Activated CD4-positive, CD25-positive, alpha-beta regulatory T cell (primary cell): ENCODE measurements at places on chromosomes 2 and 18.

- DNase-seq: no peak
These were observed 3.4 kb upstream of the CKAP2L start for GRCh38 chr2:112767693-112768330.

- DNase-seq: no peak
These were observed 17.9 kb downstream of the DYSF start for GRCh38 chr2:71471276-71471675.

- DNase-seq: no peak
These were observed 343.0 kb downstream of the ERBB4 start for GRCh38 chr2:212195626-212196025.

DNA sequence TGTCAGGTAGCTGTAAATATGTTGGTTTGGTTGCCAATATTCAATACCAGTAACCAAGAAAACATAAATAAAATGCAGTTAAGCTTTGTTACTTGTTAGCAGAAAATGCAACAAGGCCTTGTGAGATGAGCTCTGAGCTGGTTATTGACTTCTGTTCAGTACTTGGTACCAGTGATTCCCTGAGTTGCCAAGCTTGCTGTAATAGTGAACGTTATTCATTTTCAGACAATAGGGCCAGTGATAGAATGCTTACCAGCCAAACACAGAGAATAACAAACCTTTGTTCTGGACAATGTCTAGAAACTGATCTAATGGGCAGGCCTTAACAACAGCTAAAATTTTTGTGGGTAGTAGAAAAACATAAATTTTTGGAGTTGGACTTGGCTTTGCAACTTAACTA, 29.5 kb downstream of the RASGRP3 start:
- DNase-seq: no peak

DNA sequence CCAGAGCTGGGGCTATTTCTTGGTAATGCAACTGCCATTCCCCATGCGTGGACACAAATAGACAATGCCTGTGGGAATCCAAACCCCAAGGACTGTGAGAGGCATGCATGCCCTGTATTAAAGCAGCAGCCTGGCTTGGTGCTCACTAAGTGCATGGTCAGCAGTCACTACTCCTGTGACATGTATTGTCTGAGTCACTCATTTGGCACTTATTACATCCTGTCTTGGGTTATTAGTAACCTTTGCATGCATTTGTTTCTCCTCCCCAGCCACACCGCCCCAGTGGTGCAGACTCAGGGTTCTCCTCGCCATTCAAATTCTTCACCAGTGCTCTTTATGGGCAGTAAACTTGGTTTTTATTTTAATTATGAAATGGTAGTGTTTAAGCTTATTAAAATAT, 30.2 kb downstream of the PRKCE start:
- DNase-seq: no peak

DNA sequence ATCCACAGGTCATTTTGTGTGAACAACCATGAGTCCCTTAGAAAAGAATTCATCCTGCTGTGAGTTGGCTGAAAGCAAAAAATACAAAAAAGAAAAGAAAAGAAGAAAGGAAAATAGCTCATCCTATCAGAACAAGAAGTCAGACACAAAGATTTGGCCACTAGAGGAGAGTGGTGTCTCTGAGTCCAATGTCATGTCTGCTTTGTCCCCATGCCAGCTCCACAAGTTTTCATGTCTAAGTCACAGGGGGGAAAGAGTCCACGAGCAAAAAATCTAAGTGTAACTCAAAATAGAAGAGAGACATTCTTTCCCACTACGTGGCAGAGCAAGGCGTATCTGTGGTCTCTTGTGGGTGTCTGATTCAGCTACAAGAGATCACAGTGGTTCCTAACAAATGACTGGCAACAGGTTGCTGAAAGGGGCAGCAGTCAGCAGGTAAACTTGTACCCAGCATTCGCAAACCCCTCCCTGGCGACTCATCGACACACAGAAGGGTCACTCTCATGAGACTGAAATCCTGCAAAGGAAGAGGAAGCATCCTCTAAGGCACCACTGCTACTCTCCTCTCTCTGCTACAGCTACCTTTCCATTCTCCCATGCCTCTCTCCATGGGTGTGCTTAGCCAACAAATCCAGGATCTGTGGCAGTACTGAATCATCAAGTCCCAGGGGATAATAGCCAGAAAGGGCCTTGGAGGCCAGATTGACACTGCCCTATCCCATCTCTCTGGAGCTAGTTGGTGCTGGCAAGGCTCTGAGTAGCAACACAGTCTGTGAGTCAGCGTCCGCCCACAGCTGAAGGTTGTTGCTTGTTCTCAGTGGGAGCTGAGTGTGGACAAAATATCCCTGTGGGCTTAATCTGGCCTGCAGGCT, 123.0 kb upstream of the SLC39A10 start:
- peak; percentile 24 for DNase-seq

DNA sequence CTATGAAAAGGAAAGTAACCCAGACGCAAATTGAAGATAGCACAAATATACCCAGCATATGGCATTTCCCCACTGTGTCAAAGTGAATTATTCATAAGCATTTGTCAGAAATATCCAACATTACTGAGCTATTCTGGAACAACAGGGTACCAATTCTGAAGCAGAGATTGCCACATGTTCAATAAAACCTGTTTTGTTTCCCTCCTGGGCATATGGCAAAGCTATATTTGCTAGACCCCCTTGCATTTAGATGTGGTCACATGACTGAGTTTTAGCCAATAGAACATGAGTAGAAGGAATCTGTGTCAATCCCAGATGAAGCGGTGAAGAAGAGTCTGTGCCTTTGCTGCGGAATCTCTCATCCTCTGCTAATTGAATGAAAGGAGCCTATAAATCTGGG, 296.4 kb upstream of the DLGAP1 start:
- no peak for DNase-seq

DNA sequence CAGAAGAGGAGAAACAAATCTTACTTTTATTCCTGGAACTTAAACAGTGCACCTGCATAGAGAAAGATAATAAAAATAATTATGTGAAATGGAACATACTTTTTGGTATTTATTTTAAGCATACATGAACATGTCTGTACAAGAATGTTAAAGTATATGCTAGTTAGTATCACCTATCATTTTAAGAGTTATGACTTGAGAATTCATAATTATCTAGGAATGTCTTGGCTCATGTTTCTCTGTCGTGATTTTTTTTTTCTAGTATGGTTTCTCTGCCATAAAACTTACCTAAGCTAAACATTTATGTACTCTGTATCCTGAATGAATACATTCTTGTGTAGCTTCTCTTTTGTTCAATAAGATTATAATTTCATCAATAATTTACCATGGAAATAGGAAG, 4.2 kb downstream of the SERPINB7 start:
- no peak for DNase-seq

- no peak for DNase-seq
These were observed 86.6 kb upstream of the FAM237A start for GRCh38 chr2:206555721-206556120.

DNA sequence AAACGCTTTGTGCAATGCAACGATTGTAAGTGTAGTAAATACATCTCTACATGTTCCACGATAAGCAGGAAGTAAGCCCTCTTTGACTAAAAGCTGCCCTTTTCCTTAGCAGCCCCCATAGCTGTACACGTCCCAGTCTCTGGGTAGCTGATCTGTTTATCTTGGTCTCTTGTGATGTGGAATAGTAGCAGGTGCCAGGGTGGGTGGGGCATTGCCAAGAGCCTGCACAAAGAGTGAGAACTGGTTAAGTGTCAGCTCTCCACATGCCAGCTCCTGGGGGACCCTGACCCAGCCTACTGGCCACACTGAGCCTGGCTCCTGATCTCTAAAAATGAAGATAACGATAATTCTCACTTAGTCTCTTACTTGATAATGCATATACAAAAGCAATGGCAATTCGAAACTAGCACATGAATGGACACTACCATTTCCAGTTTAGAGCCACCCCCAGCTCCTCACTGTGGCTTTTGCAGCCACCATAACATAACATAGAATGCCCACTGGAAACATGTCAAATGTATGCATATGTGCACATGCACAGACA, 92.3 kb downstream of the MYT1L start:
- DNase-seq: no peak

DNA sequence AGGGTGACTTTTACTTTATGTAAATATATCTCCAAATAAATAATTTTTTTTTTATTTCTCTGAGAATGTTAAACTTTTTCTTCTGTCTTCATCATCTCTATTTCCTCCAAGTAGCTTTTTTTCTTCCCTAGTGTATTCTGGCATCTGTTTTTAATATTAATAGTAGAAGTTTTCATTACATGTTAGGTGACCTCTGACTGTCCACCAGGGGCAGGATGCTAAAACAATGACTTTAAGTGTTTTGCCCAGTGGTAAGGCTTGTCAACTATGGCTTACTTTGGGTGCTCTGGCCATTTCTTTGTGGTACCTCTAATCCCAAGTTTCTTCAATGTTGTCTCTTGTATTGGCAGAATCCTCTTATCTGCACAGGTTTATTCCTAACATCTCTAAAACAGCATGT, 127.1 kb downstream of the SRBD1 start:
- DNase-seq: no peak

DNA sequence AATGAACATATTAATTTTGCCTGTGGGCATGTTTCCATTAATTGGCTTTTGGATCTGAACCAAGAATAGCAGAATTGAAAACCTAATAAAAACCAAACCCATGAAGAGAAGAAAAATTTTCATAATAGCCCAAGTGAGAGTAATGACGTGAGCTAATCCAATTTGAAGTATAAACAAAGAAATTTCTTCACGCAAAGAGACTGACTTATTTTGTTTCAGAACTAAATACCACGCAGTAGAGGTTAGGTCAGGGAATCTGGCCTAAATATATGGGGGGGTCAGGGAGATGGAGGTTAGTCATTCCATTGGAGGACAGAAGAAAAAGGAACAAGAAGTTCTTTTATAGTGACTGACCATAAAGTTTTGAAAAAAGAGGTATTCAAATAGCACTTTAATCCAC, 94.1 kb upstream of the CYP1B1 start:
- DNase-seq: no peak

- DNase-seq: no peak
These were observed 34.8 kb downstream of the SNTG2 start for GRCh38 chr2:985317-985898.

DNA sequence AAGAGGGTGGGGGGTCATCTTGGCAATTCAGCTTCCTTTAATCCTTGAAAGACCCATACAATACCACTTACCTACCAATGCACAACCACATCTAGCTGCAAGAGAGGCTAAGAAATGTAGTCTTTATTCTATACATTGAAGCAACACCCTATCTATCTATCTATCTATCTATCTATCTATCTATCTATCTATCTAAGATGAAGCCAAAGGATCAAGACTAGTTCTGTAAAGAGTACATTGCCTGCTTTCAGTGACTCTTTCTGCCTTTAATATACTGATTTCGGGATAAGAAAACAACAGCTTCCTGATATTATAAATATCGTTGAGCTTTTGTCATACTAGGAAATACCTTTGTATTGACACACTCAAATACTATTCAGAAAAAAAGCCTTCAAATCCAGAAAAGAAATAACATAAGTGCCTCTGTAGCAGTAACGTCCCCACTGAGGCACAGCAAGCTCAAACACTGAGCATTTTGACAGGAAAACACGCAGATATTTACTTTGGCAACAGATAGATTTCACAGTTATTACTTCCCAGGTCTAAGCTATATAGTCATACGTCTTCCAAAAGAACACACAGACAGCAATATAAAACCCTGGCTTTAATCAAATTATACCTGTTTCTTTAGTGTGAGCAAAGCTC, 139.4 kb upstream of the SERTAD2 start:
- no peak for DNase-seq

DNA sequence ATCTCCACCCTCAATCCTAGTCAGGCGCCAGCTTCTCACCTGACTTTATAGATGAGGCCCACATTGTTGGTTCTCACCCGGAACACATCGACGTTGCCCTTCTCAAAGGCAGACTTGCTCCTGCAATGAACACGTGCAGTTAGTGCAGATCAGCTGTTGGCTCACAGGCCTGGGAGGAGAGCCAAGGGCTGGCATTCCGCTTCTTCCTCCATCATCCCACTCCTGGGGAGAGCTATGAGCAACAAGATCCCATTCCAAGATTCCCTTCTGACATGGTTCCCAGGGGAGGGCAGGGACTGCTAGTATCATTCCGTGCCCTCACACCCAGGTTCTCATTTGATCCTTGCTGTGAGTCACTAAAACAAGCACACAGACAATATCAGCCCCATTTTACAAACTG, 15.1 kb downstream of the LOXHD1 start:
- no peak for DNase-seq

GRCh38 chr2:100606332-100606725, 43.5 kb downstream of the PDCL3 start:
- DNase-seq: no peak

GRCh38 chr2:217489145-217489960, 513.4 kb downstream of the TNS1 start:
- no peak for DNase-seq

GRCh38 chr2:20450201-20450999, 3.5 kb downstream of the RHOB start:
- DNase-seq: no peak

- DNase-seq: no peak
These were observed 2.1 kb downstream of the FBLN7 start for GRCh38 chr2:112140205-112140802.

GRCh38 chr2:12728221-12728777, 11.6 kb downstream of the TRIB2 start:
- peak; percentile 12 for DNase-seq

GRCh38 chr18:7032537-7032936, 85.1 kb downstream of the LAMA1 start:
- DNase-seq: no peak

- no peak for DNase-seq
These were observed 180.3 kb downstream of the ANKRD44 start for GRCh38 chr2:197130318-197130717.

- DNase-seq: no peak
These were observed 152.1 kb upstream of the ID2 start for GRCh38 chr2:8529706-8530277.

DNA sequence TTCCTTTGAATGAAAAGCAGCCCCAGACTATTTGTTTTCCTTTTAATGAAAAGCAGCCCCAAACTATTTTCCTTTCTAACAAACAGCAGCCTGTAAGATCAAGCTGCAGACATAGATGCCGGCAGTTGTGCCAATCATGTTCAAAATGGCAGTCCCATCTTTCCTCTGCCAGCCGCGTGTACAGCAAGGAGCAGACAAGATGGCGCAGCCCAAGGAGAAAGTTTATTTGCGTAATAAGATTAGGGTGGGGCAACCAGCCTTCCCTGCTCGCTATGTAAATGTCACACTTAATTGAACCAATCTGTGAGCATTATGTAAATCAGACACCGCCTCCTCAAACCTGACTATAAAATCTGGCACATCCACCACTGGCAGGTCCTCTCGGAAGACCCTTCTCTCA, 226.0 kb downstream of the TGIF1 start:
- DNase-seq: no peak
